ENCODE measurements at places on chromosomes 7 and 10.
A peak's percentile ranks its signal among the peaks of the same experiment; 100 is the strongest.

DNA sequence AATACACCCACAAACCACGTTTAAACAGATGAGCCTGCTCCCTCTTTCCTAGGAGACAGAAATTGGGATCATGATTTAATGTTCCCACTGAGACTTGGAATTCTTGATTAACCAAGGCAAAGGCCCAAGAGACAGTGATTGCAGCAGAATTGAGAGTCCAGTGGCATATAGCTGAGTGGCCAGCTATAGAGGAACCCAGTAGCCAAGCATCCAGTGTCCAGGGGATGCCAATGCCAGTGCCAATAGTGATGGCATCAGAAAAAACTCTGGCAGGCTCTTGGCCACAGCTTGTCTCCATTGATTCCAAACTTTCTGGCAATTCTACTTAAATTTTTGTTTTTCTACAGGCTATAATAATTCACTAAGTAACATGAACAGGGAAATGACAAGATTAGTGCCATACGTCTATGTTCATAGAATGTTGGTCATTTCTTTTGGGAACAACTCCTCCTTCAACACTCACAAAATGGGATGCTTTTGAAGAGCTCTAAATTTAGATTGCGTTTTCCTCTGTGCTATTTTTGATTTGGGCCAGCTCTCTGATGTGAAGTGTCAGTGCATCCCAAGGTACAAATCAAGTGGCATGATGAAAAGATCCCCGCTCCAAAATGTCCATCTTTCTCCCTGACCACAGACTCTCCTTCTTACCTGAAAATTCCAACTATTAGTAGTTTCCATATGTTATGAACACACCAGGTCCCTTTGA lies 83.1 kb upstream of the A1CF start:
- no peak for DNase-seq

DNA sequence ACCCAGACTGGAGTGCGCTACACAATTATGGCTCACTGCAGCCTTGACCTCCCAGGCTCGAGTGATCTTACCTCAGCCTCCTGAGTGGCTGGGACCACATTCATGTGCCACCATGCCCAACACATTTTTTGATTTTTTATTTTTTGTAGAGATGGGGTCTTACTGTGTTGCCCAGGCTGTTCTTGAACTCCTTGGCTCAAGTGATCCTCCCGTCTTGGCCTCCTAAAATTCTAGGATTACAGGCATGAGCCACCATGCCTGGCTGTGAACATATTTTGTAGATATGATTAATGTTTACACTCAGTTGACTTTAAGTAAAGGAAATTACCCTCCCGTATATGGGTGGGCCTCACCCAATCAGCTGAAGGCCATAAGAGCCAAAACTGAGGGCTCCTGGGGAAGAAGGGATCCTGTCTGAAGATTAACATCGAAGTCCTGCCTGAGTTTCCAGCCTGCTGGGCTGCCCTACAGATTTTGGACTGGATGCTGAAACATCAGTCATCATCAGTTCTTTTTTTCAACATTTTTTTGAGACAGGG lies 127.1 kb downstream of the ACTR3B start:
- DNase-seq = no peak

DNA sequence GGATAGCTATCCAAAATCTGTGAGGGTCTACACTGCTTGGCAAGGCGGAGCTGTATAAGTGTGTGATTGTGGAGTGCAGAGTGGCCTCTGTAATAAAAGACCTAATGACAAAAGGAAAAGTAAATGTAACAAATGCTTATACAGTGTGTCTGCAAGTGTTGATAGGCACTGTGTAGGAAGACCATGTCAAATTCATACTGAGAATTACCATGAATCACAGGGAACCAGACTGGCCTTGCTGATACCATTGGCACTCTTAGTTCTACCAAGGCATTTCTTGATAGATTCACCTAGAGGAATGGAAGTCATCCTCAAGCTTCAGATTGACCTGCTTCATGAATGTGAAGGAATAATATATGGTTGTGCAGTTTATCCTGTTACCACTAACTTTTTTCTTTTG lies 58.8 kb downstream of the CYCS start:
- no peak for DNase-seq

GRCh38 chr10:61250131-61250530 lies 203.1 kb downstream of the TMEM26 start:
- no peak for DNase-seq

- DNase-seq = peak; percentile 20
Measured at GRCh38 chr10:63384001-63384400, 81.8 kb downstream of the JMJD1C start.

DNA sequence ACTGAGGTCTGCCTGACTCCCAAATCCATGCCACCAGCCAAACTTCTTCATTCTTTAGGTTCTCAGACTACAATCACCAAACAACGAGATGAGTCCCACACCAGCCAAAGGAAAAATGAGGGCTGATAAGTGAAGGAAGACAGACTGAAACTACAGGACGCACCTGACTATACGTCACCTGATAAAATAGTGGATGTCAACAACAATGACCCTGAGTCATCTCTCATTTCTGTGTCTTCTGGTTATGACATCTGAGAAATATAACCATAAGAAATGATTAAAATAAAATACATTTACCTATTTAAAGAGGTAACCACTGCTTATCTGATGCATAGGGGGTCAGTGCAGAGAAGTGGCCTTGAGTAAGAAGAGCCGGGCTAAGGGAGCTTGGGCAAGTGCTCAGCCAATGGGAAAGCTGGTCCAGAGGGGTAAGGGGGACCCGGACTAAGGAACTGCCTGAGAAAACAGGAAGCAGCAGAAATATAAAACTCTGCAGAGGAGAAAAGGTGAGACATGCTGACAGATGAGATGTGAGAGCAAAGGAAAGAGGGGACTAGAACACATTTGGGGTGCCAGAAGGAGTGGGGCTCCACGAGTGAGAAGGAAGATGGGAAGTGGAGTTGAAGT lies 51.8 kb downstream of the HIPK2 start:
- no peak for DNase-seq

- no peak for DNase-seq
Measured at GRCh38 chr7:41592794-41593193, 110.1 kb downstream of the INHBA start.

GRCh38 chr10:113879691-113880090 lies 25.2 kb downstream of the NHLRC2 start:
- DNase-seq = no peak

- peak; percentile 7 for DNase-seq
Measured at GRCh38 chr10:17123961-17124360, 5.7 kb downstream of the CUBN start.

GRCh38 chr7:133795068-133795665 lies 332.0 kb upstream of the LRGUK start:
- DNase-seq = no peak

DNA sequence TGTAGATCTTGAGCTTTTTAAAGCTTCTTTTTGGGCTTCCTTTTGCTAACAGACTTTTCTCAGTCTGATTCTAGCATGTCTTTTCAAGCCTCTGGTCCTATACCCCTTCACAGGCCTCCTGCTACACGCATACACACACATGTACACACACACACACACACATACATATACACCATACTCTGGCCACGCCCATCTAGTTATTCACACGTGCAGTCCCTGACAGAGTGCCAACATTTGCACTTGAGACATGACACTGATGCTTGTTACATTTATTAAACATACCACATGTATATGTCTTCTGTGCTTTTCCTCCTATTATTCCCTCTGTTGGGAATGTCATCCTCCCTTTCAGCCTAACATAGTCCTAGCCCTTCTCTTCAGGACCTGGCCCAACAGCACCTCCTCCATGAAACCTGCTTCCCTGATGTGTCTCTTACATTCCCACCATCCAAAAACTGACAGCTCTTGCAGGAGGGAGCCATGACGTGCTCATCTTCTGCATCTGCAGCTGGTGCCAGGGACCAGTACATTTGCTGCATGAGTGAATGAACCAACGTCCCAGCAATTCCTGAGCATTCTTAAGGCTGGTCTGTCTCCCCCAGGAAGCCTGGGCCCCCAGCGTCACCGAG lies 222.1 kb downstream of the ARHGAP12 start:
- DNase-seq = no peak

DNA sequence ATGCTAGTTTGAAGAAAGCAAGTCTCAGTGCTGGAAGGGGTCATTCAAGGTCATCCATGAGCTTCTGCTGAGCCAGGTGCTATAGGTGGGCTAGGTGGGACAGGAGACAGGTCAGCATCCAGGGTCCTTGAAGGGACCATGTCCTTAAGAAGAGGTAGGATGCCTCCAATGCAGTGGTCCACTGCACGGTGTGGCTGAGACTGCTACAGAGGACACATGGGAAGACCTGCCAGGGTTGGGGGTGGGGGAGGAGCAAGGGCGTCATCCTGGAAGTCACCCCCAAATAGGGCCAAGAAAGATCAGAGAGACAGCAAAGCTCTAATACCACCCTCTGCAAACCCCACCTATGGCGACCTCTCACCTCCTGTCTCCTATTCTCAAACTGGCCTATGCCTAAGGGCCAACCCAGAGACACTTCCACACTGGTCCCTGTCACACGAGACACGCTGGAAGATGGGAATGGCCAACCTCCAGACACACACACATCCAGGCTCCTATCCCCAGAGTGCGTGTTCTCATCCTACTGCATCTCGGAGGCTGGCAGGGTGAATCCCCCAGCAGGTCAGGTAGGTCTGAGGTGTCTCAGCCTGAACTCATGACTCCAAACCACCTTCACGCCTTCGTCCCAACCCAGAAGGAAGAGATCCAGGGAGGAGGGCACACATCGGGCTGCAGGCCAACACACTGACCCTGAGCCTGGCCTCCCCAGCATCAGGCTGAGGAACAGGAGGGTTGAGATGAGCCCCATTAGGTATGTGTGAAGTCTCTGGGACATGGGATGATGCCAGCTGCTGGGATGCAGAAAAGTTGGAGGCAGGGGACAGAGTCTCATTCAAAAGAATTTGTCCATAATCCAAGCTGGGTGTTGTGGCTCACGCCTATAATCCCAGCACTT lies 5.6 kb upstream of the PPP1R35 start:
- no peak for DNase-seq

DNA sequence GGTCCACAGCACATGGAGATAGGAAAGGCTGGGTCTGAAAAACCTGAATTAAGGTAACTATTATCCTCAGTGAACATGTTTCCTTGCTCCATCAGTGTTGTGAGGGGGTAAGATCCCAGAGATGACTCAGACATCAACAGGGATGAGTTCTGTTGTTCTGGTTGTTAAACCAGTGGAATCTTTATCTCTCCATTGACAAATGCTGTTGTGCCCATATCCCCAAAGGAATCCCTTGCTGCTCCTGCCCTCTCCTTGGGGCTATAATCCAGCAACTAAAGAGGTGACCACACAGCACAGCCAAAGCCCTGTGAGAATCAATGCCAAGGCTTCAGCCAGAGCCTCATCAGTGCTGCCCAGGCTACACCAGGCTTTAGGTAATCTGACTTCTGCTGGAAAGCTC lies 113.4 kb downstream of the JAZF1 start:
- peak; percentile 54 for DNase-seq

DNA sequence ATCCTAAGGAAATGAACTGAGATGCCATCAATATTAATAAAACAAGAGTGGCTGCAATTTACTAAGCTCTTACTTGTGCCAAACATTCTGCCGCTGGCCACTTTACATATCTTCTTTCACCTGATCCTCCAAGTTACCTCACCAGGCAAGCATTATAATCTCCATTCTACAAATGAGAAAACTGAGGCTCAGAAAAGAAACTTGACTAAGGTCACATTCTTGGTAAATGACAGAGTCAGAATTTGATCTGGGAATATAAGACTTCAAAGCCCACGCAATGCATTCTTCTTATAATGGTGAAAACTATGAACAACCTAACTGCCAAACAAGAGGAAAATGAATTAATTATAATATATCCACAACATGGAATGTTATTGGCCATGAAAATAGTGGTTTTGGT lies 46.1 kb upstream of the SMNDC1 start:
- no peak for DNase-seq

DNA sequence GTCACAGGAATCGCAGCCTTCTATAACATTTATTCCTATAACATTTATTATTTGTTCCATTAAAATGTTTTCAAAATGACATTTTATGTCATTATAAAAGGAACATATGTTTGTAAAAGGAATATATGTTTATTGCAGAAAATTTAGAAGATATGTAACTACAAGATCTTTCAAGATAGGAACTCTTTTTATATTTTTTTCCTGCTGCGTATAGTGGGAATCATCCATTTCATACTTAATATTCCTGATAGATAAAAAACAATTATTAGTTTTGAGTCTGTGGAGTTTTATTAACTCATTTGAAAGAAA lies 55.6 kb downstream of the CCNY start:
- DNase-seq = no peak

All from M059J (cell line).